ENCODE measurements at places on chromosomes 6 and 20. TPM values are rescaled to one million over a fixed set of nuclear protein-coding genes. Genes with fewer than 3 reads are reported as not detected.

Gene CST2
- total RNA-seq, result not detected

Gene XKR7
- total RNA-seq, result 0.05 TPM

GRCh38 chr20:8579035-8579434 is 447.0 kb downstream of the PLCB1 start:
- no peak overlapping the region for H3K27ac ChIP-seq
- H3K4me1 ChIP-seq, result no peaks in the 10 kb centered on the region
- H3K27me3 ChIP-seq, result no peaks in the 10 kb centered on the region
- H3K4me3 ChIP-seq, result no peak overlapping the region
- DNase-seq, result no peak
- no peaks in the 10 kb centered on the region for H3K36me3 ChIP-seq

Gene NECAB3
- total RNA-seq, result 16.9 TPM

GRCh38 chr20:3390759-3391425 is 16.6 kb downstream of the DNAAF9 start:
- no peak for DNase-seq
- peaks cover 4% of the 10 kb centered on the region for H3K36me3 ChIP-seq
- H3K4me3 ChIP-seq, result no peak overlapping the region
- no peaks in the 10 kb centered on the region for H3K27me3 ChIP-seq
- no peak overlapping the region for H3K27ac ChIP-seq

Gene DEFB127
- not detected for total RNA-seq
